ENCODE measurements at places on chromosomes 16 and 17.

- no peak for DNase-seq
Observed at GRCh38 chr16:19639986-19640421, 78.0 kb downstream of the KNOP1 start.

DNA sequence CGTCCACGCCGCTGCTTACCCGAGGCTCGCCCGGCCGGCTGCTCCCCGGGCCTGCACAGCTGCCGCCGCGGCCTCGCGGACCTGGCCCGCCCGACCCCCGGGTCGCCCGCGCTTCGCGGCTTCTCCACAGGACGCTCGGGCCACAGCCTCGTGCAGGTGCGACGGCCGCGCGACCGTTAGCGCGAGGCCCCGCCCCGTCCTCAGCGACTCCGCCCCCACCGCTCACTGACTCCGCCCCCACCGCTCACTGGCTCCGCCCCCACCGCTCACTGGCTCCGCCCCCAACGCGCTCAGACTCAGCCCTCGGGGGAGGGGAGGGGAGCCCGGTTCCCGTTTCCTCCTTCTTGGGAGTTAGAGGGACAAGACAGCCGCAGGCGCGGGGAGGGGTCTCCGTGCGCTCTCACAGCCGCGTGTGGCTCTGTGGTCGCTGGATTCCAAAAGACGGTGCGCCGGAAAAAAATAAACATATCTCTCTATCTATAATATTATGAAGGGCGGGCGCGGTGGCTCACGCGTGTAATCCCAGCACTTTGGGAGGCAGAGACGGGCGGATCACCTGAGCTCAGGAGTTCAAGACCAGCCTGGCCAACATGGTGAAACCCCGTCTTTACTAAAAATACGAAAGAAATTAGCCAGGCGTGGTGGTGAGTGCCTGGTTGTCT, at the start of gene MEIOB:
Gene MEIOB (minus strand): TSS at position 191 of the 662 bp plus-strand sequence. CDS start 3,989 bp downstream, outside the sequence.
- peak; percentile 18 for DNase-seq

GRCh38 chr16:87790292-87791100, 24.7 kb upstream of the KLHDC4 start:
- no peak for DNase-seq

DNA sequence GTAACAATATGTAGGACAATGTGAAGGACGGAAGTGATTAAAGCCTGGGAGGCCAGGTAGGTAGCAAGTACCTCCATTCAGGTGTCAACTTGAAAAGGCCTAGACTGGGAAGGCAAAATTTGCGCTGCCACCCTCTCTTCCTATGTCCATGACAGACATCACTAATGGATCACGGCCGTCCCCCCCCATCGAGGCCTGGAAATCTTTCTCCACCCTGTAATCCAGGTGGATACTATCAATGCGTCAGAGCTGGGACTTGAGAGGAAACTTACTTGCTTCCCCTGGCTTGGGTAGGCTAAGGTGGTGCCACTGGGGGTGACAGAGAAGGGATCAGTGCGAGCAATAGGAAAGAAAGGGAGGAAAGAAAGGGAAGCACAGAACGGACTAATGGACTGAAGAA, 156.1 kb downstream of the SALL1 start:
- no peak for DNase-seq

- no peak for DNase-seq
Observed at GRCh38 chr17:72351884-72352346, 231.1 kb downstream of the SOX9 start.

GRCh38 chr17:2146132-2146871, 91.4 kb downstream of the HIC1 start:
- no peak for DNase-seq

DNA sequence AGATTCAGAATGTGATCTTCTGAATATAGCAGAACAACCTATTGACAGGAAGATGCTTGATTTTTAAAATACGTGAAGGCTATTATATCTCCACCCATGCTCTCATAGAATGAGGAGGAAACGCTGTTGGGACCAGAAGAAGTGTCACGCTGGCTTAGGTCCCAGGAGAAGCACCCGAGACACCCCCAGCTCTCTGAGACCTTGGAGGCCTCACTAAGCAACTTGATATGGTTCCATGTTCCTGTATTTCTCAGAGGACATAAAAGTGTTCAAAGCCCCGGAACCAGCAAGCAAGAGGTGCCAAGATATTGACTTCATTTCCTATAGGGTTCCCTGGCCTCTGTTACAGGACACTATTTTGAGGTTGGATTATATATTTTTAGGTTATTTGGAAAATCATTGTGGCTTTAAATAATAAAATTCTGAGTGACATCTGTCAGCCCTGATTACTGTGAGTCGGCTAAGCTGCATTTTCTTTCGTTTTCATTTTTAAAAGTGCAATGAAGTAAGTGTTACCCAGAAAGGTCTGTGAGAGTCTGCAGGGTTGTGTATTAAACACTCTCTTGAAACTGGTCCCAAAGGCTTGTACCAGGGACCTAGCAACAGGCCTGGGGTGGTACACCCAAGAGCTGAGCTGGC, 400.0 kb downstream of the SOX9 start:
- no peak for DNase-seq

GRCh38 chr17:76350463-76350862, 3.3 kb downstream of the PRPSAP1 start:
- DNase-seq, result no peak

- DNase-seq, result no peak
Observed at GRCh38 chr17:63555500-63556156, 5.4 kb downstream of the DCAF7 start.

DNA sequence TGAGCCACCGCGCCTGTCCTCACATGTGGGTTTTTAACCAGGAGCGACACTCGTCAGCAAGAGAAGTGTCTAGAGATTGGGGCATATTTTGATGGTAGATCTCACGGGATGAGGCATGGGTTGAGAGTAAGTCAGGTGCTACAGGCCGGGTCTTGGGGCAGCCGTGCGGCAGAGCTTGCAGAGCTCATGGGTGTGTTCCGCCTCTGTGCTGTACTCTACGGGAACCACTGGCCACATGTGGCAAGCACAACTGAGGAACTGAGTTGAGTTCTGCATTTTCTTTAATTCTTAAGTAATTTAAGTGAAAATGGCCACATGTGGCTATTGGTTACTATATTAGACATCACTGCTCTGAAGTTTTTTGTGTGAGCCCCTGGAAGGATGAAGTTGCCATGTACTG, 9.6 kb downstream of the CLUAP1 start:
- no peak for DNase-seq

DNA sequence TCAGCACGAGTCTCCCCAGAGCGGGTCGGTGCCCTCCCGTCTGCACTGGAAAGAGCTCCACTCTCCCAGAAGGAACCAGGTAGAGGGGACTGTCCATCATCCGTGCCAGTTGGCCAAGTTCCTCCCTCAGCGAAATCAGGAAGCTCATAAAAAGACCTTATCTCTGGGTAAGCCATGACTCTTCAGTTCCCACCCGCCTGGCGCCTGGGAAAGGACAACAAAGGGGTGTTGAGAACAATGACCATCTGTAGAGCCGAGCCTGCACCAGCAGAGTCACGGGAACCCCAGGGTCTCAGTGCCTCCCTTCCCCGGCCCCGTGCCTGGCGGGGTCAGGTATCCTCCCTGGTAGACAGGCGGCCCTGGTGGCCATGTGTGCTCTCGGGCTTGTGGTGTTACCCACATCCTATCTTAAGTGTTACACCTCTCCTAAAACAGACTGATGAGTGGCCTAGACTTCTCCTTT, 190.7 kb downstream of the AXIN2 start:
- no peak for DNase-seq

- DNase-seq, result no peak
Observed at GRCh38 chr16:88298833-88299745, 83.7 kb upstream of the ZNF469 start.

- no peak for DNase-seq
Observed at GRCh38 chr17:52383493-52384100, 225.1 kb upstream of the CA10 start.

DNA sequence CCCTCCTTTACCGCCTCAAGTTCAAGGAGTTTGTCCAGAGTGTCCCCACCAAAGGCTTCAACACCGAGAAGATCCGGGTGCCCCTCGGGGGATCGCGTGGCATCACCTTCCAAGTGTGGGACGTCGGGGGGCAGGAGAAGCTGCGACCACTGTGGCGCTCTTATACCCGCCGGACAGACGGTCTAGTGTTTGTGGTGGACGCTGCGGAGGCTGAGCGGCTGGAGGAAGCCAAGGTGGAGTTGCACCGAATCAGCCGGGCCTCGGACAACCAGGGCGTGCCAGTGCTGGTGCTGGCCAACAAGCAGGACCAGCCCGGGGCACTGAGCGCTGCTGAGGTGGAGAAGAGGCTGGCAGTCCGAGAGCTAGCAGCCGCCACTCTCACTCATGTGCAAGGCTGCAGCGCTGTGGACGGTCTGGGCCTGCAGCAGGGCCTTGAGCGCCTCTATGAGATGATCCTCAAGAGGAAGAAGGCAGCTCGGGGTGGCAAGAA, 1.1 kb downstream of the ARL4D start:
- no peak for DNase-seq

DNA sequence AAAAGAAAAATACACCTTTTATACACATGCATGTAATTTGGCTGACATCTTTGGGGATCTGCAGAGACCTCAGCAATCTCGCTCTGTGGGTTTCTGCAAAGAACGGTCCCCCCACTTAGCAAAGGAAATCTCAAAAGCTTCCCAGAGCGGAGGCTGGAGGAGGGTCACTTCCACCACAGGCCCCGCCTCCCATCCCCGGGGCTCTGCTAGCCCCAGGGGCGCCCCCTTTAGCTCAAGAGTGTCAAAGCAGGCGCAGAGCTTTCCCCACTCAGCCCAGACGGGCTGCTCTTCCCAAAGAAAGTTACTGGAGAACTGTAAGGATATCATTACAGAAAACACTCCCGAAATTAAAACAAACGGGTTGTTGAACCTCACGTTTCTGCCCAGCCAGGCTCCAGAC, 11.4 kb downstream of the SLC13A5 start:
- no peak for DNase-seq

GRCh38 chr17:13420878-13421277, 180.9 kb downstream of the HS3ST3A1 start:
- DNase-seq, result no peak

All from stimulated activated CD4-positive, alpha-beta T cell treated with anti-CD3 and anti-CD28 coated beads, Interleukin-15, amount 100 ng/mL, for 1 hour (primary cell).